ENCODE measurements at places on chromosomes 7 and 10.
A peak's percentile ranks its signal among the peaks of the same experiment; 100 is the strongest.

DNA sequence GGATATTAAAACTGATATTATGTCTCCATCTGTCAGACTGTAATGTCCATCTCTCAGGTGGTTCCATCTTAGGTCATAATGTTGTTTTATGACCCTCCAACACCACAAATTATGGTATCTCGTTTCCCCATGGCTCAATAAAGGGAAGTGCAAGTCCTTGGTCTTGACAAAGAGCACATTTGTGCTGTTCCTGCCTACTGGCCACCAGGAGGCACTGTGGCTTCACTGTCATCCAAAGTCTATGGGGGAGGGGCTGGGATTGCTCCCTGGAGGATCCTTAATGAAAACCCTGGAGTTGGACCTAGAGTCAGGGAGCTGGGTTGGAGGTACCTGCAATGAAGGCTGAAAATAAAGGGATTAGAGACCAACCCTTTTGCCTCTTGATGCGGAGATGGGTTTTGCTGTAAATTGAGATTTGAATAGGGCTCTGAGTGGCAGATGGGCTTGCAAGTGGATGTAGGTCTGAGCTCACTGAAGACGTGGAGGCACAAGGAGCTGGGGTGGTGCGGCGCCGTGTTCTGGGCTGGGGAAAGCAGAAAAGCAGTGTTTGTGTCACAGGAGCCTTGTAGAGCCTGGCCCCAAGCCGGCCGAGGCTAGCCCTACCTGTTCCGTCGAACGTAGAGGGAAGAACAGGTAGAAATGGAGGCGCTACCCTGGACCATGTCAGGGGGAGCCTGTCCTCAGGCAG, 180.5 kb upstream of the PRSS58 start:
- DNase-seq = no peak

DNA sequence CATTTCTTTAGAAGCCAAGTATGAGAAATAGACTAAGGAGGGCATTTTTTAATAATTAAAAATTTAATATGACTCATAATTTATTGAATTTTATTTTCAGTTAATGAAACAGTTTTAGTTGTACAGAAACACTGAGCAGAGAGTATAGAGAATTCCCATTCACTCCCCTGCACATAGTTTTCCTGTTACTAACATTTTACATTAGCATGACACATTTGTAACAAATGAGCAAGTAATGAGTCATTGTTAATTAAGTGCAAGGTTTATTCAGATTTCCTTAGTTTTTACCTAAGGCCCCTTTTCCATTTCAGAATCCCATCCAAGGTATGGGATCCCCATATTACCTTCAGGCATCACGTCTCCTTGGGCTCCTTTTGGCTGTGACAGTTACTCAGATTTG, 271.5 kb upstream of the FZD8 start:
- no peak for DNase-seq

GRCh38 chr7:26497801-26498596, 206.3 kb downstream of the SNX10 start:
- DNase-seq = no peak

DNA sequence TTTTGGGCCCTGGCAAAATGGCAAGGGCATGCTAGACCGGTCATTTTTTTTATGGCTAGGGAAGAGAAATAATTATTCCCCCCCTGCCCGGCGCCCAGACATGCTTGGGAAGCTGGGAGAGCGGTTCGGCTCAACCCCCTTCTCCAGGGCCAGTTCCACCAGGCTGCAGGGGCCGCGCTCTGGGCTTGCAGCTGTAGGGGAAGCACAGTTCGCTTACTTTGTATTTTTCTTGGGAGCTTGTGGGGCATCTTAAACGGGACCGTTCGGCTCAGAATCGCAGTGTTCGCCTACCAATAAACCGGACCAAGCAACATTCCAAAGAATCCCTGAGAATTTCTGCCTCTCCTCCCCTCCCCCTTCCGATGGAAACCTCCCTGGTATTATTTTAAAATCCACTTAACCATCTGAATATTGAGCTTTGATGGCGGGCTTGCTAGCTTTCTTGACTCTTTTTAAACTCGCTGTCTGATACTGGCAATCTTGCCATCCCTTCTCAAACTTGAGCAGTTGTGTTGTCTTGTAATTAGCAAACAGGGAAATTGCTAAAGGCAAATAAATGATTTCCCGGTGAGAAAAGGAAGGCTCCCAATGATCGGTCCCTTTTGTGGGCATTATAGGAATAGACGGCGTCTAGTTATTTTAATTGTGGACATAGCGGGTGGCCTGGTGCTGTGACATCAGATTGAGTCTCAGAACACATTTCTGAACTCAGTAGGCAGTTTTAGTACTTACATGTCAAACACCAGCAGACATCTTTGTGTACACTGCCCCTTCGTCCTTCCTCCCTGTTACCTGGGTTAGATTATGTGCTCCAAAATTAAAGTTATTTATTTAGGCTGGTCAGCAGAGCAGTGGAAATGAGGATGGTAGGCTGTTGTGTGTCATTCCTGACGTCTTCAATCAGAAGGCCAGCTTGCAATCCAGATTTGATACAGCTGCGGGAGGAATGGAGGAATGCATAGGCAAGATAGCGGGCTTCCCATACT, 3.4 kb downstream of the TCF7L2 start:
- peak; percentile 44 for DNase-seq

DNA sequence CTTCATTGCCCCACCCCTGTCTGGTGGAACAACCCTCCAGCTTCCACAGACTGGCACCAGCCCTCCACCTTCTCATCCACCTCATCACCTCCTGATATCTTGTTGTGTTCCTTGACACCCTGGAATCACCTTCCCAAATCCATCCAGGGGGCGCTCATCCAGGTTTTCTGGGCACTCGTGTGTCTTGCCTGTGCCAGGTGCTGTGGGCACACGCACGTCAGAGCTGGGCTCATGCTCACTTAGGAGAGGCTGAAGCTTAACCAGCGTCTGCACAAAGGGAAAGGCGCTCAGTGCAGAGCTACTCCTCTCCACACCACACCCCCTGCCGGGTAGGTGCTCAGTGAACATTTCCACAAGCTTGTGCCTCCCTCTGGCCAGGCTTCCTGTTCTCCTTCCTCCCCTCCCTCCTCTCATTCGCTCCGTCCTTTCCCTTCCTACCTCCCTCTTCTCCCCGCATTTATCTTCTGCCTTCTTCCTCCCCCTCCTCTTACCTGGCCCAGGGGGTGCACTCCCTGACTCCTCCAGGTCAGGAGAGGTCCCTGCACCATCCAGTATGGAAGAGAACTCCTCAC, 4.8 kb downstream of the ADCYAP1R1 start:
- no peak for DNase-seq

- DNase-seq = no peak
Observed at GRCh38 chr10:121998462-121998861, 9.5 kb downstream of the TACC2 start.

DNA sequence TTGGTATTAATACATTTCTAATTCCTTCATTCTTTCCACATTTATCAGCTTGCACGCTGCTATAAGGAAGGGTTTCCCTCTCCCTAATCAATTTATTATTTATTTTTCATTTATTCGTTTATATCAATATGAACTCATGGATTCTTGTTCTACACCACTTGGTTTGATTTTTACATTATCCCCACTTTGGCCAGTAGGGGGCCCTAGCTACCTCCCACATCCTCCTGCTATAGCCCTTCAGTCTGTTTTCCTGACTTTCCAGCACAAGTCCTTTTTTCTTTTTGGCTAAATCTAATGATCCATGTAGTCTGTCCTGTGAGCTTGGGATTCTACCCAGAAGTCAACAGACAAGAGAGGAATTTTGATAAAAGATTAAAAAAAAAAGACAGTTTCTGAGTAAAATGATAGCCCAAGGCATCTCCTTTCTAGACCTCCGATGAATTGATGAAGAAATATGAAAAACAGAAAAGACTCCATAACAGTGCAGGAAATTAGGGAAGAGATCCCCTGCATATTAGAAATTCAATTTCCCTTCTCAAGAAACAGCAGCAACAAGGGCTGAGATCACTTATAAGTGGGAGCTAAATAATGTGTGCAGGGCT, 47.7 kb downstream of the LYZL2 start:
- no peak for DNase-seq

- DNase-seq = no peak
Observed at GRCh38 chr7:69129524-69129923, 468.8 kb upstream of the AUTS2 start.

DNA sequence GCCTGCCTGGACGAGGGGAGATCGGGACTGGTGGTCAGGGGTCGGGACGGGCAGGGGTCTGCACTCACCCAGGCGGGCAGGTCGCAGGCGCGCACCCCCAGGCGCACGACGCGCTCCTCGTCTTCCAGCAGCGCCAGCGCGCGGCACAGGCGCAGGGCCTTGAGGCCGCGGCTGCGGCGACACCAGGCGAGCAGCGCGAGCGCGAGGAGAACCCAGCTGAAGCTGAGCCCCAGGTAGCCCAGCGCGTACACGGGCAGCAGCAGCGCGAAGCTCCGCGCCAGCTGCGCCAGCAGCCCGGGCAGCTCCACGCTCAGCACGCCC, 328 bp downstream of the ESYT2 start:
- DNase-seq = peak; percentile 64

DNA sequence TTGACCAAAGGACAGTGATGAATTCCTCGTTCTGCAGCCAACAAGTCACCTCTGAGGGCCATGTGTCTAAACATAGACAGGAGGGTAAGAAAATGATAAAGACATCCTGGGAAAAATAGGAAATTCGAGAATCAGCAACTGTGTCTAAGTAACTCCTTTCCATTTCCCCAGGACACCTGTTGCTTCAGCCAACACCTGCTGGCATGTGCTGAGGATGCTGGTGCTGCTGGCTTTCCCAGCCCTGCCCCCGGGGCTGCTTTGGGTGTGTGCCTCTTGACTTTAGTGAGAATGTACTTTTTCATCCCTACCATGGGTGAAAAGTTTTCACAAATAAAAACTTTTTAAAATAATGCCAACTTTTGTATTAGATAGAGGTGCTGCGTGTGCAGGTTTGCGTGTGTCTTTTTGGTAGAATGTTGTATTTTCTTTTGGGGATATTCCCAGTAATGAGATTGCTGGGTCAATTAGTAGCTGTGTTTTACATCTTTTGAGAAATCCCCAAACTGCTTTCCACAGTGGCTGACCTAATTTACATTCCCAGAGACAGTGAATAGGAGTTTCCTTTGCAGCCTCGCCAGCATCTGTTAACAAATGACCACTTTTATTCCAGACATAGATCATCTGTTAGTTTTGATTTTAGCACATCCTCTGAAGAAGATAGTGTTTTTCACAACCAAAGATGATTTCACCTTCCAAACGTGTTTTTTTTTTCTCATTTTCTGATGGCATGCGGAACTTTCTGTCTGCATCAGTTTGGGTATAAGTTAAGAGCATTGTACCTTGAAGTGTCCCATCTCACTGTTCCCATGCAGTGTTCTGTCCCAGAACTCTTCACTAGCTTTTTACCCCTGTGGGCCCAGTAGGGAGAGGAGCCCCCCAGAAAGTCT, 104.2 kb upstream of the ACBD5 start:
- no peak for DNase-seq

DNA sequence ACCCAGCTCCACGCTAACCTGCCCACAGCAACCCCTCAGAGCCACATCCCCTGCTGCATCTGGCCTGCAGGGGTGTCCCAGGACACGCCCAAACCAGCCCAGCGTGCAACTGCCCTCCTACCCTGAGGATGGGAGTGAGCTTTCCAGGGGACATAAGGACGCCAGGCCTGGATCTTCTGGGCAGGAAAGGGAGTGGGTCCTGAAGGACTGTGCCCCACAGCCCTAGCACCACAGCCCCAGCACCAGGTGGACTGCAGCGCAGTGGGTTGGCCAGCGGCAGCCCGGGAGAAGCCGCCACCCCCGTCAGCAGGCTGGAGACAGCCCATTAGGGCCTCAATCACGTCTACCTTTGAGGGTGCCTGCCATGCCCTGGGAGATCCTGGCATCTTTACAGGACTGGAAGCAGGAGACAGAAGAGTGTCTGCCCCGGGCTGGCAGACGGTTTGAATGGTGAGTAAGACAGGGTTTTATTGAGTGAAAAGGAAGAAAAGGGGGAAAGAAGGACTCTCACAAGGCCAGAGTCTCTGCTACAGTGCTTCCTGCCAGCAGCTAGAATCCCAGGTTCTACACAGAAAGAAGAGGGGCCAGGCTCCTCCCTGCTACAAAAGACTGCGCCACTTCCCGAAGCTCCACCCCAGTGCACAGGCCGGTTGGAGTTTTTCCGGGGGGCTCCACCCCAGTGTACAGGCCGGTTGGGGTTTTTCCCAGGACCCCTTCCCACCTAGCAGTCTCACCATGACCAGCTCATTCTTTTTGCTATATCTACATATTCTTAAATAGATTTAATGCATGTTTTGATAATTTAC, 69.8 kb upstream of the KCTD7 start:
- no peak for DNase-seq

- no peak for DNase-seq
Observed at GRCh38 chr10:30373596-30374327, 24.7 kb upstream of the MTPAP start.

DNA sequence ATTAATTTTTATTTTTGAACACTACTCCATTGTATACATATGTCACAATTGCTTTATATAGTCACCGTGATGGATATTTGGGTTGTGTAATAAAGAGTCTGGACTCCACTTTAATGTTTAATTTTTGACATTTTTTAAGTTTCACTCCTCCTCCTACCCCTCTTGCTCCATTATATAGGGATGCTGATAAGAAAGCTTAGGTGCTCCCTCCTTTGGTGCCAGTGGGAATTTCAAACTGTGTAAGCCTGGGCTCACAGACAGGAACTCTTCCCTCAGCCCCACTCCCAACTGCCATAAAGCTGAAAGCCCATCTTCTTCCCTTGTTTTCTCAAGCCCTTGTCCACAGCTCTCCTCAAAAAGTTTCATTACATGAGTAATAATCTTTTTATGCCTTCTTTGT, 47.6 kb downstream of the TWIST1 start:
- DNase-seq = no peak

- DNase-seq = no peak
Observed at GRCh38 chr10:5692461-5693358, 8.1 kb downstream of the TASOR2 start.

DNA sequence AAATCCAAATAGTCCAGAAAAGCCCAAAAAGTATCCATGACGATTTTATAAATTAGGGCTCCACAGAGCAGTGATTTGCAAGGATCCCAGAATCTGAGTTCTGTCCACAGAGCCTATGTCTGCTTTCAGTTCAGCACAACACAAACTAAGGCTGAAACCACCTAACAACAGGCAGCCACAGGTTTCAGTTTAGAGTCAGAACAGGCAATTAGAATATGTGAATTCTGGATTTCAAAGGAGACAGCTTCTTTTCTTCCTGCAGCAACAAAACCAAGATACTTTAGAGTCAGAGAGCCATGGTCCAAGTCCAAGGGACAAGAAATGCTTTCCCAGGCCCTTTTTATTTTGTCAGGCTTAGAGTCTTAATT, 23.6 kb downstream of the IFIT3 start:
- no peak for DNase-seq

Measured in putamen (tissue), 1 donor.